ENCODE measurements at places on chromosomes 5 and 9.

GRCh38 chr9:133945977-133946753 lies 46.0 kb downstream of the VAV2 start:
- DNase-seq: no peak

DNA sequence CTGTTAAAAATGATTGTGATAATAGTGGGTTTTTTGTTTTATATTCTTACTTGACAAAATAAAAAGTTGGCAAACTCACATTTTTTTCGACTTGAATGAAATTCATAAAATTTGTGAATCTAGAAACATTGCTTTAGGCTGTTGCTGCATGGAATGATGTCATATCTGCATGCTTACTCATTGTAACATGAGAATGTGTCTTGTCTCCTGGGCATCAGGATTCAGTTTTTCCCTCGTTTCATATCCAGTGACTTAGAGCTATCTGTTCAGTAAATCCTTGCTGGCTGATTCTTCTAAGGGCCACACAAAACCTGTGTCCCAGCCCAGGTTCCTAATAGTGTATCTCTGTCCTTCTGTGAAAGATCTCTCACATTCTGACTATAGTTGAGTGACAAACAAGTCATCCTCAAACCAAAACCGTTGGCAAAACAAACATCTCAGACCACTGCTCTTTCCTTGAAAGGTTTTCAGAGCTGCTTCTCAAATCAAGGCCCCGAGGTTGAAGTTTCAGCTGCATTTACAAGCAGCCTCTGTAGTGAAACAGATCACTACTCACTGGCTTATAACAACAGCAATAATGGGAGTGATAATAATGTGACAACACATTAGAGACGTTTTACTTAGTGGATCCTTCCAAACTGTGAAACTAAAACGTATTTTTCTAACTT lies 95.0 kb downstream of the NPR3 start:
- DNase-seq: no peak

GRCh38 chr9:99818500-99818899 lies 3.2 kb upstream of the NR4A3 start:
- no peak for DNase-seq

GRCh38 chr5:36105819-36106218 lies 39.1 kb upstream of the UGT3A2 start:
- no peak for DNase-seq

DNA sequence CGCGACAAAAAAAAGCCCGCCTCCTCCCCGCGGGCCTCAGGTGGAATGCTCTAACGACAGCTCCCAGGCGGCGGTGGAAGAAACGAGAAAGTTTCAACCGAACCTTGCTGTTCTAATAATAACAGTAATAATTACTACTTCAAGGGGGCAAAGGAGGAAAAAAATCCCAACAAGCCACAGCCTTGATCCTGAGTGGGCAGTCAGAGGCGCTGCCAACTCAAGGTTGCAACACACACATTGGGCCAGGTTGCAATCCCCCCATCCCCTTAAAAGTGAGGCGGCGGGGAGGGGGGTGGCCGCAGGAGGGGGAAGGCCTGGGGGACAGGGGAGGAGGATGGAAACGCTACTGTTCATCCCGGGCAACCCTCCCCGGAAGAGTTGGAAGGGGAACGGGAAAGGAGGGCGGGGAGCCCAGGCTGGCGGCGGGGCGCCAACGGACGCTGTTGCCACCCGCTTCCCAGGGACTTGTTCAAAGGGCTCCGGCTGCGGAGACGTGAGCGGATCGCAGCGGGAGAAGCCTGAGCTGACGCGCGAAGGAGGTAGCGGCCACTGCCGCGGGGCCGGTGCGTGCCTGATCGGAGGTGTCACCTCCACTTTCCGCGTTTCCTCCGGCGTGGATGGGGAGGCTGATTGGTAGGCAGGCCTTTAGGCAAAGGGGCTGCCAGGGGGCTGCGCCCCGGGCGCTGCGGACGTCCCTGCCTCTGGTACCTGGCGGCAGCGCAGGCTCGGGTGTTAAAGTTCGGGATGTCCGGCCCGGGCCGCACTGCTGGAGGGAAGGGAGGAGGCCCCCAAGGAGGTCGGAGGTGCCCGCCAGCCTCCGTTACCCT lies 647 bp downstream of the SMARCA2 start:
- peak; percentile 49 for DNase-seq

- DNase-seq: no peak
Observed at GRCh38 chr9:114166614-114167572, 11.6 kb downstream of the COL27A1 start.

DNA sequence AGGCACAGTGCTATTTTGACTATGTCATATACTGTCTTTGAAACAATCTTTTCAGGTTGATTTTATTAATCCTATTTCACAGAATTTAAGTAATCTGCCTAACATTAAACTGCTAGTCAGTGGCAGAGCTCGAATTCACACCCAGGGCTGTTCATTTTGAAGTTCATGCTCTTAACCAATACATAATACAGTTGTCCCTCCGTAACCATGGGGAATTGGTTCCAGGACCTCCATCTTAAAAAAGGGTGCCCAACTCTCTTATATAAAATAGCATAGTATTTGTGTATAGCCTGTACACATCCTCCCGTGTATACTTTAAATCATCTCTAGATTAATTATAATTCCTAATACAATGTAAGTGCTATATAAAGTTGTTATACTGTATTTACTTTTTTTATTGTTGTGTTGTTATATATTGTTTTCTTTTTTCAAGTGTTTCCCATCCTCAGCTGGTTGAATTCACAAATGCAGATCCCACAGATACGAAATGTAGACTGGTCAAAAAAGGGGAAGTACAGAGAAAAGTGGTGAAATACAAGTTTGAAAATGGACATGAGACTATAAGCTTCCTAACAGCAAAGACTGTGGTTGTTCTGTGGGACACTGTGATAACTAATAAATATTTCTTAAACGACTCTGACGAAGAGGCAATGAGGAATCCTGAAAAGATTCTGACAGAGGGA lies 18.3 kb downstream of the RFX3 start:
- DNase-seq: no peak

- no peak for DNase-seq
Observed at GRCh38 chr5:6858419-6858818, 145.2 kb downstream of the TENT4A start.

DNA sequence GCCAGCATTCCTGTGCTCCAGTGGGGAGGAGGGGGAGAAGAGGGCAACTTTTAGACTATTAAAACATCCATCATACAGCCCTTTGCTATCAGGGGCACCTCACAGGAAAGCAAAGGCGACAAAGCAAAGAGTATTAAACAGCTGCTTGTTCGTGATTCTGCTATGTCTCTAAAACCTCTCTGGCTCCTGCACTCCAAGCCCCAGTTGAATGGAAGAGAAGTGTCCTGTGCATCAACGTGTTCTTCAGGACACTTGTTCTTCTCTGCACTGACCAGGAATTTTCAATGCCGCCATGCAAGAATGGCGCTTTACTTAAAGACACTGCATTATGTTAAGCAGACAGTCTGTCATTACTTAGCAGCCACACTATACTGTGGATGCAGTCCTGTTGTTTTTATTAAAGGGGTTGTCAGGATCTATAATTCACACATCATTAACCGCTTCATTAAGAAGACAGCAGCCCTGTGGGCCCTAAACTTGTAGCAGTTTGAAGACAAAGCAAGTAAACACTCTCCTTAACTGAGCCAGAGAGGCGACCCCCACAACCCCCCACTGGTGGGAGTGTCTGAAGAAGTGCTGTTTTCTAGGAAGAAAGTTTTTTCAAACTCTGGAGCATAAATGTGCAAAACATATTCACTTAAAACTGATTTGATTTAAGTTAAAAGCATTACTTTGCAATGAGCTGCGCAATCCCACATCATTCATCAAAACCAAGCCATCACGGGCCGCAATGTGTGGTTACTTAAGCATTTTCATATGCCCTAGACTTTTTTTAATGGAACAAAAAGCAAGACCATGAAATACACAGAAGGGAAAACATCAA lies 164.5 kb downstream of the ZNF608 start:
- DNase-seq: no peak

GRCh38 chr9:20570756-20571155 lies 51.5 kb downstream of the MLLT3 start:
- DNase-seq: no peak

GRCh38 chr9:109497226-109498153 lies 617 bp downstream of the PTPN3 start:
- no peak for DNase-seq

GRCh38 chr5:154393850-154394249 lies 51.9 kb upstream of the SAP30L start:
- DNase-seq: no peak

DNA sequence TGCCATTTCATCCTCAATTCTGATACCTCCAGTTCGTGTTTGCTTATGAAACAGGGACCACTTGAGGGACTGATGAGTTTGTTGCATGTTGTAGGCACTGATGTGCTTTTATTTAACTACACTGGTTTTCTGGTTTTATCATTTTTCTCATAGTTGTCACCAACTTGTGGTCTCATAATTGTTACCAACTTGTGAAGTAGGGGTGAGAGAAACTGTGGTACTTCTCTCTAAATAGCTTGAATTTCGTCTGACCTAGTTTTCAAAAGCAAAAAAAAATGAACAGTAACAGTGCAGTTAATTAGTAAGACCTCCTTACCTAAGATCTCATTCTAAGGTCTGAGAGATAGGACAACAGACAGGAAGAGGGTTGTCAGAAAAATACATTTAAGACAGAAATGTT lies 78.0 kb downstream of the ANXA2R start:
- no peak for DNase-seq

GRCh38 chr5:157568720-157569119 lies 6.9 kb downstream of the ADAM19 start:
- no peak for DNase-seq

DNA sequence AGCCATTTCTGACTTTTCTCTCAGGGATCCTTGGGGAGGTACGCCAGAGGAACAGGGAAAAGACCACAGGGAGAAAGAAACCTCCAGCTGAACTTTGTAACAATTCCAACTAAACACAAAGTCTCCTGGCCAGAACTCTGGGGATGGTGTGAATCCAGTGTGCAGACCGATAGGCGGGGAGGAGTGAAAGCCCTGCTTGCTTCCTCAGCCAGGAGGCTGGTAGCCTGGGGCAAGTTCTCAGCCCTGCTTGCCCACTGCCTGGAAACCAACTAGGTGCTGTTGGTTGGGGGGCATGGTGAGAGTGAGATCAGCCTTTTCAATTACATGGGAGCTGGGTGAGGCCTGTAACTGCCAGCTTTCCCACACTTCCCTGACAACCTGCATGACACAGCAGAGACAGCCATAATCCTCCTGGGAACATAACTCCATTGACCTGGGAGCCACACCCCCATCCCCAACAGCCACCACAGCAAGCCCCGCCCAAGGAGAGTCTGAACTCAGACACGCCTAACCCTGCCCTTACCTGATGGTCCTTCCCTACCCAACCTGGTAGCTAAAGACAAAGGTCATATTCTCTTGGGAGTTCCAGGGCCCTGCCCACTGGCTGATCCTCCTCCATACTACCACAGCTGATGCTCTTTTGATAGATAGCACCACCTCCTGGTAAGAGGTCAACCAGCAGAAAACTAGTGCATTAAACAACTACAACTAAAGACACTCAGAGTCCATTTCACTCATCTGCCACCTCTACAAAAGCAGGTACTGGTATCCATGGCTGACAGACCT lies 100.1 kb upstream of the TNFAIP8 start:
- no peak for DNase-seq

- DNase-seq: no peak
Observed at GRCh38 chr5:5145651-5146529, 5.8 kb downstream of the ADAMTS16 start.

DNA sequence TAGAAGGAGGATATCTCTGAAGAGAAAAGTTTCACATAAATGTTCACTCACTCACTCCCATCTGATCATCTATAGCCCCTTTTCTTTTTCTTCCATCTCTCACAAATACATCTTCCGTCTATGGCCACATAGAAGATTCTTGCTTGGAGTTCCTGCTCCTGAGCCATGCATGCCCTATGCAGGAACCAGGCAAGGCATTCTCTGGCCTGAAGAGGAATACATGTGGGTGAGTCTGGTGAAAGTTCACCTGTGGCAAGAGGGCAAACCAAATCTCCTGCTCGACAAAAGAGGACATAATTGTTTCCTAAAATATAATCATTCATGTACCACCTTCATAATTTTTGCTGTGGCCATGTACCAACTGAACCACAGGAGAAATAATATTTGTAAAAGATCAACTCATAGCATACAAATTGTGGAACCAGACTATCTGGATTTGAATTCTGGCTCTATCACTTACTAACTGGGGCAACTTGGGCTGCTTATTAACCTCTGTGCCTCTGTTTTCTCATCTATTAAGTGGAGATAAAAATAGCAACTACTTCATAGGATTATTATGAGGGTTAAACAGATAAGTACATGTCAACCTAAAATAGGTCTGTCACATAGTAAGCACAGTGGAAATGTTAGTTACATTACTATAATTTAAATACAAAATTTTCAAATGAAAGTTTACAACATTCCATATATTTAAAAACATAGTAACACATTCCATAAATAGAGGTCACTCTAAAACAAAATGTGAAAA lies 121.2 kb upstream of the NFIB start:
- no peak for DNase-seq

DNA sequence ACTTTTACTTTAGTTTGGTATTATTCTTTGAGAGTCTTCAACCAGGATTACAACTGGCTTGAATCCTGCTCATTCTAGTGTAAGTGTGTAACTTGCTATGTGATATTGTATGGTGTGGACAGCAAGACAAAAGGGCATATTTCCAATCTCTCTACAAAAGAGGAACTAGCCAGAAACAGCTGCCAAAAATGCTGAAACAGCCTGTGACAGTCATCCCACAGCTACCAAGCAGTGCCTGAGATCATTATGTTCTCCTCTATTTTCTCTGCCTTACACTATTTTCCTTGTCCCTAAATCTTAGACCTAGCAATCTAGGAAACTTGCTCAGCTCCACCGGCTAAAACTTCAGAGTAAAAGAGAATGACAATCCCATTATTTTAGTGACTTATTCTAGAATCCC lies 42.8 kb downstream of the WDR41 start:
- no peak for DNase-seq

All from stimulated activated CD4-positive, alpha-beta T cell treated with anti-CD3 and anti-CD28 coated beads, Interleukin-4, amount 100 ng/mL, for 48 hours (primary cell).